COLO829 (cell line): ENCODE measurements at places on chromosomes 3 and 15.

GRCh38 chr3:11601446-11602238 lies 42.1 kb downstream of the VGLL4 start:
- DNase-seq, result no peak

DNA sequence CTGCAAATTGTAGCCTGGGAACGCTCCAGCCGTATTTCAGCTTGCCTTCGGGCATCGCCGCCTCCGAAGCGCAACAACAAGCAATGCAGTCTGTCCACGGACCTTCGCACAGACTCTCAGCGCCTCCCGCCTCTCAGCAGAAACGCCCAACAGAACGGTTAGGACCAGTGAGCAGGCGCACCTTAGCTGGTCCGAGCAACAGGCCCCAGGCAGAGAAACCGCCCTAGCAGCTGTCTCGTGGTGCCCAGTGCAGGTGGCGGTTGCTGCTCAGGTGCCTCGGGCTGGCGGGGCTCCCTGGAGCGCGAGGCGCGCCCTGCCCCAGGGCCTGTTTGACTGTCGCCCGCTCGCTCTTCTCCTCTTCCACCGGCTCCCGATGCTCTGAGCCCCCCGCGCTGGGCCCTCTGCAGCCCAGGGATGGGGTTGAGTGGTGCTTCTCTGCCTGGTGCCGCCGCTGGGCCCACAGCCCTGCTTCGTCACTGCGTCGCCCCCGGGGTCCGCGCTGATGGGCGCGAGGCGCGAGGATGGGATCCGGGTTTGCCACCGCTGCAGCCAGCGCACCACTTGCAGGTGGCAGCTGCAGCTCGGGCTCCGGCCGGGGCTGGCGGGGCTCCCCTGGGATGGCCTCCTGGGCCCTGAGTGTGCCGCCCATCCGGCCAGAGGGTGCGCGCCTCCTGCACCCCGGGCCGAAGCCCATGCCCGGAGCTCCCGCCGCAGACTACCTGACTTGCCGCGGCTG lies 268.4 kb upstream of the FRG2C start:
- DNase-seq, result no peak

DNA sequence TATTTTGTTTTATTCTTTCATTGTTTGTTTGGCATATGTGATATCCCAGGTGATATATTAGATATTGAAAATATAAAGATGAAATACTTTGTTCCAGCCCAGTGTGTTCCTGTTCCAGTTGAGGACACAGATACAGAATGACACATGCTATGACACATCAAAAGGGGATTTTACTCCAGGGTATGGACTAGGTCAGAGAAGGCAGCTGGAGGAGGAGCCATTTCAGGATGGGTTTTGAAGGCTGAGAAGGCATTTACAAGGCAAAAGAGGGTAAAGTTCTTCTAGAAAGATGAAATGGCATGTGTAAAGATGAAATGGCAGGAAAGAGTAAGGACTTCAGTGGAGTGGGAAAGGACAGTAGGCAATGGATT lies 163.8 kb downstream of the ZIC1 start:
- no peak for DNase-seq

GRCh38 chr3:139521144-139521543 lies 18.4 kb downstream of the RBP1 start:
- DNase-seq, result no peak

DNA sequence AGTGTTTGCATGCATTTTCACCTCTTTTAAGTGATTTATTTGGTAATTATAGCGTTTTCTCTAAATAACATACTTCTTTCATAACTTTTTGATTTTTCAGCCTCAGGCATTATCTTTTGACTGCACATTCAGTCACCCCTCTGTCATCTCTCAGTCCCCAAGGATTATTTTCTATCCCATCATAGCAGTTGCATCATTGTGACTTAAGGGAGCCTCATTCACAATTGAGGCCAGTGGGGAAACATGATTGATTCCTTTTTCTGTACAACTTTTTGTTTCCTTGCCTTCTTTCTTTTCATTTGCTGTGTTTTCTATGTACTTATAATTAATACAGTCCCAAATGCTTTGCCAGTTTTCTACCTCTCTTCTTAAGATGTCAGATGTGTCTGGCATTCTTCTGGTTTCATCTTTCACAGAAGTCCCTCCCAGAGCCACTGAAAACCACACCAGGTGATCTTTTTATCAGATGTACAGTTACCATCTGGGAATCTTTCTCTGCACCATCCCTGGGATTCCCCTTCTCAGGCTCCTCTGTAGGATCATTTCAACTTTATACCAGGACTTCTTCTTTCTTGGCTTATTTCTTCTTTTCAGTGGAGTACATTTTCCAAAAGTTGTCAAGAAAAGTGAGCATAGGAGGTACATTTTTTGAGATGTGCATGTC lies 151.4 kb downstream of the RAP2B start:
- no peak for DNase-seq

- DNase-seq, result no peak
Observed at GRCh38 chr15:61038387-61038786, 190.7 kb downstream of the RORA start.

DNA sequence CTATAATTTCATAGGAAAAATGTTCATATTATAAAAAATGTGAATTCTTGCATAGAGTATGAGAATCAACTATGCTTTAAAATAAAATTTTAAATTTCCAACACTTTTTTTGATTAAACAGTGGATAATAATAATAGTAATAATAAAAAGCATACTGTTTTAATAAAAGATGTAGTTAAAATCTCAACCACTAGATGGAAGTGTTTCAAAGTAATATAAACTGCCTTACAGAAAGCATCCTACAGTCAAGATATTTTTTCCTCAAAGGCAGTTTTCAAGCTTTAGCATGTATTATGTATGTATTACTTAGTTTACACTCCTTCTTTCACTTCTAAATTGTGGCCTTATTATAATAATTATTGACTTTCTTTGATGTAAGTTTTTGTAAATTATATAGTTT lies 217.5 kb downstream of the CHL1 start:
- peak; percentile 10 for DNase-seq

DNA sequence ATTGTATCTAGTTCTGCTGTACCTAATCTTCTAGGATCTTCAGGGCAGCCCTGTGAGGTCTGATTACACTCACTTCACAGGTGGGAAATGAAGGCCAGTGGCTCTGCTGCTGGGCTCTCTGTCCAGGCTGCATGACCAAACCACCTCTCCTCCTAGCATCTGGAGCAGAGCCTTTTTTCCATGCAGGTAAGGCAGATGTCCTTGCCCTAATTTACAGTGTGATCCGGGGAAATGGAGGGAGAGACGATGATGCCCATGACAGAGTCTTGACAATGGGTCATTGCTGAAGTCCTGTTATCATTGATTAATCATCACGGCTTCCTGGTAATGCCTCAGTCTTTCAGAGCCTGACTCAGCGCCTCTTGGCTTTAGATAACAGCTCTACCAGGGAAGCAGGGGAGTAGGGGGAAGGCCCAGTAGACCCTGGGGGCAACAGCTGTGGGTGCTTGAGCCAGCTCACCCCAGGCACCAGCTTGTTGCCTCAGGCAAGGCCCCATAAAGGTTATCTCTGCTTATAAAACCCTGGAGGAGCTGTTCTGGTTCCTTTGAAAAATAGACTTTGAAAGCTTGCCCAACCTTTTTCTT lies 153.4 kb downstream of the GABRG3 start:
- DNase-seq, result no peak

DNA sequence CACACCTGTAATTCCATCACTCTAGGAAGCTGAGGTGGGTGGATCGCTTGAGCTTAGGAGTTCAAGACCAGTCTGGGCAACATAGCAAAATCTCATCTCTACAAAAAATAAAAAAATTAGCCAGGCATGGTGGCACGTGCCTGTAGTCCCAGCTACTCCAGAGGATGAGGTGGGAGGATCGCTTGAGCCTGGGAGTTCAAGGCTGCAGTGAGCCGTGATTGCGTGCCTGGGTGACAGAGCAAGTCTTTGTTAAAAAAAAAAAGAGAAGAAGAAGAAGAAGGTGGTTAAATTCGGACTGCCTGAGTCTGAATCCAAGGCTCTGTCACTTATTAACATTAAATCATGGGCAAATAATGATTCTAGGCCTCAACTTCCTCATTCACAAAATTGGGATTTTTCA lies 51.0 kb downstream of the EOMES start:
- DNase-seq, result no peak

GRCh38 chr3:155944081-155944480 lies 73.6 kb downstream of the GMPS start:
- DNase-seq, result no peak

DNA sequence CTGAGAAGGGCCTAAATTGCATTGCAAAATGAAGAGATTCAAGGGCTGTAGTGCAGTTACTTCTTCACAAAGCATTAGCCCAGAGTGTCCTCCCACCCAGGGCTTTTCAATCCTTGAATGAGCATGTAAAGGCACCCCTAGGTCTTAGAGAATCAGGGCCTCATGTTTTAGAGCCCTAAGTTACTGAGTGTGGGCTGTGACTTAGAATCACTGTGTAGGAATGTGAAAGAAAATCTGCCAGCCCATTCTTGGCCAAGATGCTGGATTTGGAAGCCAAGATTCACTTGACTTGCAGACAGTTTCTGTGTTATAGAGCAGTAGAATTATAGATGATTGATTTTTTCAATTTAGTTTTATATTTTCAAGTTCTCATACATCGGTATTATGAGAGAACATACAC lies 153.2 kb downstream of the MYRIP start:
- DNase-seq, result no peak

GRCh38 chr3:69145688-69146087 lies 23.3 kb upstream of the LMOD3 start:
- no peak for DNase-seq

- DNase-seq, result no peak
Observed at GRCh38 chr15:89766357-89767311, 9.5 kb upstream of the MESP2 start.

DNA sequence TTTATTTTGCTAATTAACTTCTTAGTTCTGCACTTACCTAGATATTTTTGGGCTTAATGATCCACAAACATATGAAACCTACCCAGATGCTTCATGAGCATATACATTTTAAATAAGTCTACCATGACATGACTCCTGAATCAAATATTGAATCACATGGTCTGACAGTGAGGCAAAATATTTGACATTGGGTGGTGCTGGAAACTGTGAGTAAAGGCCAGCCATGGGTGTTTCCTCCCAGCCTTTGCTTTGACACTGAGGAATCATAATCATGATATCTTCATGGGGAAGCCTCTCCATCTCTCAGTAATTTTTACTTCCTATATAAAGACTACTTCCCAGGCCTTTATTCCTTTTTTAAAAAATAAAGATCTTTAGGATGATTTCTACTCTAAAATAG lies 22.8 kb upstream of the SSR3 start:
- DNase-seq, result no peak

- no peak for DNase-seq
Observed at GRCh38 chr3:58391156-58391865, 42.3 kb downstream of the PDHB start.

- DNase-seq, result no peak
Observed at GRCh38 chr15:50247819-50248655, 17.5 kb downstream of the HDC start.

GRCh38 chr3:159632851-159633250 lies 355.8 kb upstream of the IL12A start:
- no peak for DNase-seq
